Cardiac fibroblast (primary cell): ENCODE measurements at places on chromosomes 1 and 21.
A peak's percentile ranks its signal among the peaks of the same experiment; 100 is the strongest.

GRCh38 chr1:150804671-150805070 lies 3.4 kb downstream of the CTSK start:
- DNase-seq = peak; percentile 33

- no peak for DNase-seq
Observed at GRCh38 chr1:62092110-62092509, 102.5 kb upstream of the L1TD1 start.

DNA sequence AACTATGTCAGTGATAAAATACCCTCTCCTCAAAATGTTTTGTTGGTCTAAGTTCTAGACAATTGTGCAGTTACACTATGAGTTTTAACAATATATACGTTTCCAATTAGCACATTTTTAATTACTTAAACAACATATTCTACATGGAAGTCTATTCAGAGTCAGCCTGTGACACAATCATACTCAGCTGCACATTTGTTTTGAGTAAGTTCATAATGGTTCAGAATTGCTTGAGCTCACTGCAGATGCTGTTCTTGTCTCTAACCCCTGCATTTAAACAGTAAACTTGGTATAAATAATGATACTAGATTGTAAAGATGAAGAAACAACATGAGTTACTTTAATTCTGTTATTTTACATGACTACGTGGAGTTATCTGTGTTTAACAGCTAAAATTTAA lies 30.6 kb downstream of the CDKN2C start:
- DNase-seq = no peak

- DNase-seq = peak; percentile 74
Observed at GRCh38 chr1:11930571-11931445, 3.7 kb upstream of the PLOD1 start.

DNA sequence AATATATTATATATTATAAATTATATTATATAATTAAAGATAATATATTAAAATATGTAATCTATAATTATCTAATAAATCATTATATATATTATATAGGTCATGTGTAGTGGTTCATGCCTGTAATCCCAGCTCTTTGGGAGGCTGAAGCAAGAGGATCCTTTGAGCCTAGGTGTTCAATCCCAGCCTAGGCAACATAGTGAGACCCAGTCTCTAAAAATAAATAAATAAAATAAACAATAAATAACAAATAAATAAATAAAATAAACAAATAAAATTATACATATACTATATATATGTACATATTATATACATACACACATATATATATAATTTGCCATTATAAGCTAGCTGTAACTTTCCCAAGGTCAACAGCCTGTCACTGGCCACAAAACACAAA lies 277.7 kb downstream of the SETD4 start:
- no peak for DNase-seq

- no peak for DNase-seq
Observed at GRCh38 chr1:200988693-200989092, 34.8 kb downstream of the KIF21B start.

DNA sequence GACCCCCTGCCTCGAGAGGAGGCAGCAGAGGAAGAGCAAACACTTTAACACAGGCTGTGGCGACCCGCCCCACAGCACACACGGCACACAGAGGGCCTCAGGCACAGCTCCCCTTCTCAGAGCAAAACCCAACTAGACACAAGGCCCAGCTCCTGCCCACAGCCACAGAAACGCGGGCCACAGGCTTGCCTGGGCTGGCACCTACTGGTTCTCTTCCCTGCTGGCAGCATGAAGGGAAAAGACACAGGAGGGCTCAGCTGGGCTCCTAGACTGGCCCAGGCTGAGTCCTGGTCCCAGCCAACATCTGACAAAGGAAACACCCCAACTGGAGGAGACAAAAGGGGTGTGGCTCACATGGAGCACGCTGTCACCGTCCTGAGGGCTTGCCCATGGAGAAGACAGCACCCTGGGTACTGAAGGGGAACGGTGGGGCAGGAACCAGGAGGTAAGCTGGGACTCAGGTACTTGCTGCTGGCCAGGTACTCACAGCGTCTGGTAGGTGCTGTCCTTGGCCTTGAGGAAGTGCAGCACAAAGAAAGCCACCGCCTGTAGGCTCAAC lies 3.5 kb downstream of the CD164L2 start:
- DNase-seq = no peak

DNA sequence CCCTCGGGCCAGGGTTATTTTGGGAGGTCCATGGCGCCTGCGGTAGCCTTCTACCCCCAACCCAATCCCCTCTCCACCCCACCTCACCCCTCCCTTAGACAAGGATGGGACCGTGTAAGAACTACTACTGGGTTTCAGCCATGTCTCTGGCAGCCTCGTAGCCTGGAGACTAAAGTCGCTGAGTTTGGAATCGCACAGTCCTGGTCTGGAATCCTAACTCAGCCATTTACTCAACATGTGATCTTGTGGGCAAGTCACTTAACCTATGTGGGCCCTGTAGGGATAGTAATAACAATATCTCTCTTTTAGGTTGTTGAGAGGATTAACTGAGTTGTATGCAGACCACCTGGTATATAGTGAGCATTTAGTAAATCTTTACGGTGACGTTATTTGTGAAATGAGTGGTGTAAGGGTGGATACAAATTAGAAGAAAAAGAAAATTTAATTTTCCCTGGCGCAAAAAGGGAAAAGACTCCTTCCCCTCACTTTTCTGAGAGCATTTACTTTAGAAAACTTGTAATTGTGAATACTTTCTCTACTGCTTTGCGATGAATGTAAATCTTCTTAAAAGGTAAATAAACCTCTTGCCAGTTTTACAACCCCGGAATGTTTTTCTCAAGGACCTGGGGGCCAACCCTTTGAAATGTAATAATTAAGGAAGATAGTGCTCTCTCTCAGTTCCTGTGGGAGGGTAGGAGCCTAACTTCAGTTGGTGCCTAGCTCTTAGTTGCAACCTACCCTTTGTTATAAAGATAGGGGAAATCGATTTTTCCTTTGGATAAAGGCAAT lies 615 bp upstream of the MRPS15 start:
- no peak for DNase-seq

GRCh38 chr21:42574234-42575027 lies 60.8 kb downstream of the SLC37A1 start:
- peak; percentile 41 for DNase-seq

DNA sequence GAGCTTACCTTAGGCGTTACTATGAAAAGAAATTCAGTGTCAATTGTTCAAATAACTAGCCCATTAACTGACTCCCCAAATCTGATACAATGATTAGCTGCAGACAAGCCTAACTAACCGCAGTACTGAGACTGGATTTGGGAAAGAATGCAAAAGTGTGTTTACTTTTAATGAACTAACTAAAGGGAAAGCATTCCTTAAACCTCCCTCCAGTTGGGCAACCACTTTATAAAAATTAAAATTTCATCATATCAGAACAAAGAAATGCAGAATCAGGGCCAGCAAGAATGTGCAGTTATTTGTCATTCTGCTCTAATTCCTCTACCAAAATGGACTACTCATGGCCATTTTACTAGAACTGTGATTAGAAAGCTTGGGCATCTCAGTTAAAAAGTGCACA lies 11.7 kb upstream of the NR5A2 start:
- DNase-seq = no peak

DNA sequence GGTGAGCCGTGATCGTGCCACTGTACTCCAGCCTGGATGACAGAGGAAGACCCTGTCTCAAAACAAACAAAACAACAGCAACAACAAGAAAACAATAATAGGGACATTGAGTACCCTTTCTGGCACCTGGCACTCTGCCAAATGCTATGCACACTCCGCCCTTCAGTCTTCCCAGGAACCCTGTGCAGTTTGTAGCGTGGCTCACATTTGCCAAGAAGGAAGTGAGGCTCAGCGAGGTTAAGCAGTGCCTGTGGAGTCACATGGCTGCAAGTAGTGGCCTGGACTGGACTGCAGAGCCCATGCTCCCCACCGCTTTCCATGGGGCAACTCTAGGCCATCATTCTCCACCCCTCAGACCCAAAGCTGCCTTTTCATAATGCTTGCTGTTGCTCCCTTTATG lies 5.3 kb upstream of the EVA1B start:
- peak; percentile 35 for DNase-seq

- DNase-seq = no peak
Observed at GRCh38 chr1:3773572-3774275, 1.2 kb downstream of the SMIM1 start.

DNA sequence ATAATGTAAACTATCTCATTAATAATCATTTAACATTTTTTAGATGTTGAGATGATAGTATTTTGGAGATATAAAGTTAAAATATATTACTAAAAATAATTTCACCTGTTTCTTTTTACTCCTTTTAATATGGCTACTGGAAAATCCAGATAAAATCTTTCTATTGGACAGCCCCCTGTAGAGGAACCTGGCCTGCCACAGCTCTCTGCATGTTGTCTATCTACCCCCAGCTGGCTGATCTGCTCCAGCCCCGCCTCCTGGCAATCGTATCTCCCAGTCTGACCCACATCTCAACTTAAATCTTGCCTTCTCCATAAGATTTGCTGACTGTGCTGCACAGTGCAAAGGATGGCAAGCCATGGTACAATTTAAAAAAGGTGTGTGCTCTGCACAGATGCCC lies 182.8 kb downstream of the SIPA1L2 start:
- DNase-seq = no peak

DNA sequence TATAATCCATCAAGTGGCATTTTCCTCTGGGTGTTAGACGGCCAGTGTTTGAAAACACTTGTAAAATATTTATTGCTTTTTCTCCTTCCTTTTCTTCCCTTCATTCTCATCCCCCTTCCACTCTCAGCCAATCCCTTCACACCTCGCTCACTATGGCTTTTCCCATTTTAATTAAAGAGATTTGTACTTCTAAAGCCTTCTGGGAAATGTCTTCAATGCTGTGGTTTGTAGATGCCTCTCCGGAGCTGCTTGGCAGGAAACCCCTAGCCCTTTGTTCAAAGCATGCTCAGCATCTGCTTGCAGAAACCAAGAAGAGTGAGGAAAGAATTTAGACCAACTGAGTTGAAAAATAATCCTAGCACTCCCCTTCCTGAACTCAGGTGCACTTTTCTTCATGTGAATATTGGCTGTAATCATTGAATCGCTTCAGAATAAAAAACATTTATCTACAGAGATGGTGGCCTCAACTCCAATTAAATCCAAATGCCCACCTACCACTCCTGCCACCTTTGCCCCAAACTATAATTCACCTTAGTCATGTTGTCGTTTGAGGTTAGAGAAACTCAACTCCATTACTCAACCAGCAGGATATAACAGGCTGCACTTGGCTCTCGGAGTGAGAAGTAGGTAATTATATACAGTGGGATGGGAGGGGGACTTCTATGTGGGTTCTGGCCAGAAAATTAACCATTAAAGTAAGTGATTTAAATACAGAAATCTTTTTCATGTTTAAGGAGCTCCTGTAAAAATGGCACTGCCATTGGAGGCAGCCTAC lies 659.4 kb upstream of the CAMK1G start:
- no peak for DNase-seq

GRCh38 chr1:213416461-213417224 lies 365.6 kb downstream of the RPS6KC1 start:
- DNase-seq = no peak

DNA sequence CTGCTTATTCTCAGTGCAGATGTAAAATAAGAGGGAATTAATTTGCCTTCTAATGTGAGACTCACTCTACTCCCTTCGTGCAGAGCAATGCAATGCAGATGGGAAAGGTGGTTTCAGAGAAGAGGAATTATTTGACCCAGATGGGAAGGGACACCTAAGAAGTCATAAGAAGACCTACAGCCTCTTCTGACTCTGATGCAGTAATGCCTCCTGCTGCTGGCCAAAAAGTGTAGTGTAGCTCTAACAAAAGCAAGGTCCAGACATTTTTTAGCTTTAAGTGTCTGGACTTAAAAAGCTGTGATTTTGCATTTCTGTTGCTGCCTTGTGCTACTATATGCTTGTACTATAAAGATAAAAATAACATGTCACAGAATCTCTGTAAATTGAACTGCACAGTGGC lies 501.4 kb downstream of the TTLL7 start:
- DNase-seq = peak; percentile 6

GRCh38 chr1:39170731-39171667 lies 33.5 kb upstream of the MACF1 start:
- no peak for DNase-seq

DNA sequence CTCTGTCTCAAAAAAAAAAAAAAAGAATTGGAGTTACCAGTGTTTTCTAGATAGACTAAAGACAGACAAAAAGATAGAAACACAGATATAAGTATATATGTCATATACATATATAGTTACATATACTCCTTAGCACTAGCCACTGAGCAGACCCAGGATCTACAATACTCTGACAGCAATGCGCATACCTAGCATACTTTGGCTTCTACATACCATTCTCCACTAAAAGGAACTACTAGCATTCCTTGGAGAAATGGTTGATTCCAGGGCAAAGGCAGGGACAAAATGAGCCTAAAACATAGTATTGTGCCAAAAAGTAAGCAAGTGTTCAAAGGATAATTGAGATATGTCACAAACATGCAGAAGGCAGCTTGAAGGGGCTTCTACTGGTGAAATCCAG lies 22.7 kb downstream of the SYNJ1 start:
- no peak for DNase-seq

- DNase-seq = peak; percentile 19
Observed at GRCh38 chr1:62870148-62870547, 86.2 kb downstream of the ATG4C start.

- DNase-seq = no peak
Observed at GRCh38 chr21:35010447-35010846, 38.7 kb downstream of the RUNX1 start.

- DNase-seq = no peak
Observed at GRCh38 chr1:8780405-8780804, 37.0 kb downstream of the RERE start.

DNA sequence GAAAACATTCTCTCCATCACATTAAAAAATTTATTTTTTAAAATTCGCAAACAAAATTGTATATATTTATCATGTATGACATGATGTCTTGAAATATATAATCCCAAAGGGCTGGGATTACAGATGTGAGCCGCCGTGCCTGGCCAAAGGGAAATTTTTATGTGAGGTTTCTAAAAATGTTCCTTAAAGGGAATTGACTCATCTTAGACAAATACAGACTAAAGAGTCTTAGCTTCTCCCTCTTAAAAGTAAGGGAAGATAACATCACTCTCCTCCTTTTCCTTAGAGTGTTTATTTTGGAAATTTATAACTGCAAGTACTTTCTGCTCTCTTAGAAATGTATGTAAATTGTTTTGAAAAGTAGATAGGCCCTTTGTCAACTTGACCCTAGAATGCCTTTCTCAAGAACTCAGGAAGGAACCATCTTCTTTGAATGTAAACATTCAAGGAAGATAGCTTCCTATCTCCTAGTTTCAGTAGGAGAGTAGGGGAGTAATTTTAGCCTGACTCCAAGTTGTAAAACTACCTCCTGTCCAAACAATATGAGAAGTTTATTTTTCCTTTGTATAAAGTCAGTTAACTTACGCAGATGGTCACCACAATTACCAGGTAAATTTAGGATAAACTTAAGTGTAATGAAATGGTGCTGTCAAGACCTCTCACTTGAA lies 59.5 kb downstream of the C21orf91 start:
- DNase-seq = no peak

GRCh38 chr1:237186675-237187074 lies 144.7 kb downstream of the RYR2 start:
- no peak for DNase-seq

- peak; percentile 51 for DNase-seq
Observed at GRCh38 chr1:3069491-3070308, 697 bp downstream of the PRDM16 start.
